Fibroblast of villous mesenchyme (primary cell): ENCODE measurements at places on chromosomes 1 and 21. TPM values are rescaled to one million over a fixed set of nuclear protein-coding genes. Genes with fewer than 3 reads are reported as not detected.
A peak's percentile ranks its signal among the peaks of the same experiment; 100 is the strongest.

The SPRR3 gene
- not detected in 2 replicates for total RNA-seq

The PGLYRP3 gene
- total RNA-seq, result not detected in 2 replicates

The SYCP1 gene
- not detected in 2 replicates for total RNA-seq

The CLDN8 gene
- not detected in 2 replicates for total RNA-seq

The SLFNL1 gene
- under 0.01 and 0.64 TPM in 2 replicates for total RNA-seq

The MYCL gene
- total RNA-seq, result under 0.01 TPM in 1 of 2 replicates, not detected in the other

GRCh38 chr1:19534281-19534680 is 48.9 kb upstream of the CAPZB start:
- DNase-seq, result no peak

DNA sequence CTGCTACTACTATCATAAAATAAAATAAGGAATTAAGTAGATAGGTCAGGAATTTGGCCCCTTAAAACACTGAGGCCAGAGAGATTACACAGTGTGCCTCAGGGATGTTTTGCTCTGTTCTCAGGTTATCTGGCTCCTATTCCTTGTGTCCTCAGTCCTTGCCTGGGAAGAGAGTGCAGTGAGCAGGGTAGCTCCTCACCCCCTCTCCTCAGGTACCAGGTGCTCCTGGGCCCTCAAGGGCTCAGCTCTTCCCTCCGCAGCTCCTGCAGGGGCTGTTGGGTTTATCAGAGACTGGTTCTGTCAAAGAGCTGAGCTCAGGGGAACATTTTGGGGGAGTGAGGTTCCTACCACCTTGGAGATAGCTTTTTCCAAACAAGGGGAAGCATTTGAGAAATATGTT is 20.1 kb upstream of the COQ8A start:
- no peak for DNase-seq

DNA sequence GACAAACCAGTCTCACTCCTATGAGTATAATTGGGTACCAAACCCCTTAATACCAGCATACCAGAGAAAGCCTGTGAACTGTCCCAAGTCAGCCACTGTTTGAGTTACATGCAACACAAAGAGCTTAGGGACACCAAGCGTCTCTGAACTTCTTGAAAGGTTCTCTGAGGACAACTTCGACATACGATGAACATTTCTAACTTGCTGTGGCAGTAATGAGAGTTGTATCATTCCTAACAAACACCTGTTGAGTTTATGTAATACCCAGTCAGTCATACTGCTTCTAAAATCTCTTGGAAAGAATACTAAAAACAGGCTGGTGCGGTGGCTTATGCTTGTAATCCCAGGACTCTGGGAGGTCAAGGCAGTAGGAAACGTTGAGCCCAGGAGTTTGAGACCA is 18.4 kb downstream of the CCT8 start:
- DNase-seq, result no peak

DNA sequence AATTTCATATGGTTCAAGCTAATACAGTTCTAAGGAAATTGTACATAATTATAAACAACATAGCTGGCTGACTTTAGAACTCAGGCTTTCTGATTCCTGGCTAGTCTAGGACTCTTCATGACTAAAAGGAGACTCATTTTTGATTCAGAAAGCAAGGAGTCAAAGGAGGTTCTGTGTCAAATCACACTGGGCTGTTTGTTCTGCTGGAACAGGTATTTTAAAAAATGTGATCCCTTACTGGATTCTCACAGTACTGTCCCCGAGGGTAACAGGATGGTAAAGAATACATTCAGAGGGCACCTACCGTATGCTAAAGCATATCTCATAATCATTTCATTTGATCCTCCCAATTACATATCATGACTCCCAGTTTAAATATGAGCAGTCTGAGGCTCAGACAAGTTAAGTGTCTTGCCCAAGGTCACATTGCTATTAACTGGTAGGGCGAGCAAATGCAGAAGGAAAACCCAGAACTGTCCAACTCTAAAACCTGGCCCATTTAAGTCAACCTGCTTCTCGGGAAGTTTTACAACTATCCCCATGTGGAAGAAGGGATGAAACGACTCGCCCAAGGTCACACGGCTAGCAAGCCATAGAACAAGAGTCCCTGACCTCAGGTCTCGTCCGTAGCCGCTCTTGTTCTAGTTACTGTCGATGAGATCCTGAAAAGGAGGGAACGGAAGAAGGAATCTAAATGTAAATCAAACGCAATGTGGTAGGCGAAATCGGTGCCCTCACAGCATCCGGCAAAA is 675 bp downstream of the MYSM1 start:
- DNase-seq, result peak; percentile 25

DNA sequence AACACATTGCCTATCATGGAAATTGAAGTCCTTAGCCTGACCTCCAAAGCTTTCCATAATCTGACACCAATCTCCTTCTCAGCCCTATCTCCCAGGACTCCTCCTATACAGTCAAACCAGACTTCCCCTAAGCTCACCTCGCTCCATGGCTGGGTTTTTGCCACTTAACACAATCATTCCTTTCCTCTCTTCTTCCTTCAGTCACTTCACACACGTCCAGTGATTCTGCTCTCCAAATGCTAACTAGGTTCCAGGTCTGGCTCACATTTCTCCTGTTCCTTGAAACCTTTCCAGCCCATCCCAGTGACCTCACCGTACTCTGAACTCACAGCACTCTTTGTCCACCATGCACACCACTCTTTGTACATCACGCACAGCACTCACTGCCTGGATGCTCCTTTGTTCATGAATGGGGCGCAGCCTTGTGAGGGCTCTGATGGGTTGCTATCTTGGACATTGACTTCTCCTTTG is 98.4 kb downstream of the GLUL start:
- no peak for DNase-seq

- no peak for DNase-seq
Observed at GRCh38 chr1:63115527-63115926, 206.8 kb upstream of the FOXD3 start.

GRCh38 chr21:16195538-16195910 is 465.7 kb downstream of the USP25 start:
- DNase-seq, result peak; percentile 77

GRCh38 chr1:15304708-15305467 is 57.9 kb downstream of the FHAD1 start:
- peak; percentile 63 for DNase-seq

- peak; percentile 34 for DNase-seq
Observed at GRCh38 chr1:156767879-156768604, 707 bp downstream of the PRCC start.

- no peak for DNase-seq
Observed at GRCh38 chr1:116544588-116545358, 26.1 kb downstream of the CD58 start.

GRCh38 chr1:6345460-6345859 is 48.1 kb downstream of the ACOT7 start:
- no peak for DNase-seq

GRCh38 chr1:145995148-145995881 is 1.1 kb downstream of the TXNIP start:
- no peak for DNase-seq

- no peak for DNase-seq
Observed at GRCh38 chr1:168000656-168001055, 63.8 kb upstream of the MPC2 start.

DNA sequence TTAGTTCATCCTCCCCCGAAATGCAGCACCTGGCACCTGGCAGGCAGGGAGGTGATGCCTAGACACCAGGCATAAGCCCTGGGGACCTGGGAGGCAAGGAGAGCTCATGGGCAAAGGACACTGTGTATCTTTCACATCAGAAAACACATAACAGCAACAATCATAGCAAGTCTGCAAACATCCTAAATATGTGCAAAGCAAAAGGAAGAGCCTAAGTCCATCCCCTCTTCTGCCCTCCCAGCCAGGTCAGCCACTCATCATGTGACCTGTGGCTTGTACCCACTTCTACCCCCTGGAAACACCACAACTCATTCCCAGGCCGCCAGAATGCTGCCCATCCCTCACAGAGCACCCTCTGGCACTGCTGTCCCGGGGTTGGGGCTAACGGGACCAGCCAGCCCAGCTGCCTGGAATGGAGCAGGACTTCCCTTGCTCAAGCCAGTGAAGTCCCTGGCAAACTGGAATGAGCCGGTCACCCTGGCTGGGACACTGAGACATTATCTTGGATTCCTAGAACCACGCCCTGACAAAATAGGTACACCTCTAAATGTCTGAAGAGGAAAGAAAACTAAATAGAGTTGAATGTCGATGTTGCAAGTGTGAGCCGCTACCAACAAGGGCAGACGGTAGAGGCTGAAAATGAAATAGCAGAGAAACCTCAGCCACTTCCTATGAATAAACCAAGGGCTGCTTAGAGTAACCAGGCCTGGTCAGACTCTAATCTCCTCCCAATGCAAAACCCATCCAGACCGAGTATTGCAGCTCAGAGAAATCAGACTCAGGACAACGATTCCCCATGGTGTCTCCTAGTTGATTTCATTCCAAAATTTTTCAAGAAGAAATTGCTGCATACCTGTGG is 29.4 kb downstream of the TMPRSS2 start:
- peak; percentile 35 for DNase-seq

GRCh38 chr1:3653286-3653618 is 936 bp downstream of the TP73 start:
- DNase-seq, result no peak

DNA sequence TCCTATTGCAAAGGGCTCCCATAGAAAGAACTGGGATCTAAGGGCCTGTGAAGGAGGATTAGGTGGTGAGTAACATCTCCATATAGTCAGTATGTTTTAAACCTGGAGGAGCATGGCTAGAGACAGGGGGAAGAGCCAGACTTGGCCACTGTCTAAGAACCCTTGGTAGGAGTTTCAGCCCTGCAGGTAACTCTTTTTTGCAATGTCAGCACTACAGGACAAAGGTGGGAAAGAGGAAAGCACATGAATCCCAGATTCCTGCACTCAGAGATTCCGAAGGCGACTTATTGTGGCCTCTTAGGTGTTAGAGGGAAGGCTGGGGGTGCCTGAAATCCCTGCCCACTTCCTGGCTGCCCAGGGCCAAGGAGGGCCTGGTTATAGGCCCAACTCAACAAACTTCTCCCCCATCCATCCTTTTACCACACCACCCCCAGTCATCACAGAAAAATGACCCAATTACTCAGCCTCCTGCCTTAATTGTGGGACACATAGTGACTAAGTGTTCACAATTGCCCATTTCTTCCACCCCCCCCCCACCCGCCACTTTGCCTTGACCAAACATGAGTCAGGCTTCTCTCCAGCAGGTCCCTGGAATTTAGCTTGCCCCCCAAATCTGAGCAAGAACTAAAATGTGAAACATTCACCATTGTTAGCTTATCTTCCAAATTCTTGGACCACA is 1.9 kb upstream of the NTNG1 start:
- DNase-seq, result no peak

- peak; percentile 88 for DNase-seq
Observed at GRCh38 chr1:225695578-225696337, 42.8 kb upstream of the ENAH start.
